RPMI7951 (cell line): ENCODE measurements at places on chromosomes 6 and 20. TPM values are rescaled to one million over a fixed set of nuclear protein-coding genes. Genes with fewer than 3 reads are reported as not detected.

Gene IDH3B
- total RNA-seq, result 189 and 226 TPM in 2 replicates

DNA sequence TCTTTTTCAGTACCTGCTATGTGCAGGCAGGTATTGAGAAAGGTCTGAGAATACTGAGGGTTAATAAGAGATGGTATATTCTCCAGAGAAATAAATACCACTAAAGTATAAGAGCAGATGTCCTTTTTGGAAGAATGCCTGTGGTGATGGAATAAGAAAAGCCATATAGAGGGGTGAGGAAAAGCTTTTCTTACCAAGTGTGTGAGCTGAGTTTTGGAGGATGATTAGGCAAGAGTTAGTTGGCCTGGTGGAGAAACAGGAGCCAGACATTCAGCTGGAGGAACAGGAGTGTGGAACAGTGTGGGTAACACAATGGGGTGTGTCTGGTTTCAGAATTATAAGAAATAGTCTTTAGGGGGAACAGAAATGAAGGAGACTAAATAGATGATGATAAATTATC is 19.9 kb downstream of the ZNF451 start:
- DNase-seq, result no peak

- DNase-seq, result no peak
These were observed 18.0 kb upstream of the NCOA6 start for GRCh38 chr20:34843421-34843820.

- no peak for DNase-seq
These were observed 16.5 kb downstream of the SNAI1 start for GRCh38 chr20:49999329-49999728.

GRCh38 chr6:36360241-36361054 is 23.8 kb upstream of the BNIP5 start:
- DNase-seq, result peak; percentile 71

DNA sequence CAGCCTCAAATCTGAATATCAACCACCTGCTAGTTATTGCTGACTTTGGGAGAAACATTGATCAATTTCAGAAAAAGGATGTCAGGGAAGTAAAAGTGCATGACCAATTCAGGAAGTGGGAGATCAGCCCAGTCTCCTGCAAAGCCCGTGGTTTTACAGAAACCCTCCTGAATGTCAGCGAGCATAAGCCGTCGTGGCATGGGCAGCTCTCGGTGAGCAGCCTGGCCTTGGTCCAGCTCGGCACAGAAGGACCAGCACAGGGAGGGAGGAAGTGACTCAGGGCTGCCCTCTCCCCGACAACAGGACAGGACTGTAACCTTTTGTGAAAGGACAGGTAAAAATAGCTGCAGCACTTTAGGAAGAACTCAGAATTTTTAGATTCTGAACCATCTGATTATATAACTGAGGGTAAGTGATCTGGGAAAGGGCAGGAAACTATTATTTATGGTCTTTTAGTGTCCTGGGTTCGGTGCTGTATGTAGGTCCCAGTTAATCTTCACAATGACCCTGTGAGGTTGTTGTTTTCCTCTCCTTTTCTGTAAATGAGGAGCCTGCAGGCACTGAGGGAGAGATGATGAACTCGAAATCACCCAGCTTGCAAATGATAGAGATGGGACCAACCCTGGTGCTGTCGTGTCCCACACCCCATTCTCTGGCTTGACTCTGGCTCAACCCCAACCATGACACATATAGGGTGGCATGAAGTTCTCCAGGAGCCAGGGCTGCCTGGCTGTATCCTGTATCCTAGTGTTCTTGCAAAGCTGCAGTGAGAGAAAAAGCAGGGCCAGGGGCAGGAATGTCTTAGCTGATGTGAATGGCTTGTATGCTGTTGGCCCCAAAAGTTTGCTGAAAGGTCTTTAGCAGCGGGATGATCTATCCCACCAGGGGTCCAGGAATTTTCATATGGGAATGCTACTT is 37.6 kb downstream of the NRN1 start:
- peak; percentile 78 for DNase-seq

Gene NKX2-2
- total RNA-seq, result 0.20 TPM in 1 of 2 replicates, not detected in the other

Gene PGC
- total RNA-seq, result not detected in 2 replicates

DNA sequence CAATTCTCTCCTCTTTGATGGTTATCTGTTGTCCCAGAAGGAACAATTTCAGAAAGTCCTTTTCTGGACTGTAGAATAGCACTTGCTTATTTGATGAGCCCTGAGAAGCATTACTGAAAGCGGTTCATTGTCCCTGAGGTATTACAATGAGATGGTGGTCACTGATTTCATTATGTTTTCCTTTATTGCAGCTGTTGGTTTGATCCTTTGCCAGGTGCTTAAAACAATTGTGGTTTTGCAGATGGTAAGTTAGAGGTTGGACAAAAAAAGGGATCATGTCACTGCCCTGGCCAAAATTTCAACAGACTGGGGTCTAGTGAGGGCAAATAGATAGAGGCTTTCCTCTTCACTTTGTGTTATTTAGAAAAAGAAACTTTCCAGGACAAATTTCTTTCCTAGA is 61.9 kb downstream of the ESR1 start:
- DNase-seq, result peak; percentile 5

GRCh38 chr6:168711049-168711640 is 270.2 kb downstream of the SMOC2 start:
- DNase-seq, result no peak

- DNase-seq, result peak; percentile 48
These were observed 2.3 kb upstream of the LYRM2 start for GRCh38 chr6:89640804-89641203.

Gene TINAG
- total RNA-seq, result not detected in 2 replicates

DNA sequence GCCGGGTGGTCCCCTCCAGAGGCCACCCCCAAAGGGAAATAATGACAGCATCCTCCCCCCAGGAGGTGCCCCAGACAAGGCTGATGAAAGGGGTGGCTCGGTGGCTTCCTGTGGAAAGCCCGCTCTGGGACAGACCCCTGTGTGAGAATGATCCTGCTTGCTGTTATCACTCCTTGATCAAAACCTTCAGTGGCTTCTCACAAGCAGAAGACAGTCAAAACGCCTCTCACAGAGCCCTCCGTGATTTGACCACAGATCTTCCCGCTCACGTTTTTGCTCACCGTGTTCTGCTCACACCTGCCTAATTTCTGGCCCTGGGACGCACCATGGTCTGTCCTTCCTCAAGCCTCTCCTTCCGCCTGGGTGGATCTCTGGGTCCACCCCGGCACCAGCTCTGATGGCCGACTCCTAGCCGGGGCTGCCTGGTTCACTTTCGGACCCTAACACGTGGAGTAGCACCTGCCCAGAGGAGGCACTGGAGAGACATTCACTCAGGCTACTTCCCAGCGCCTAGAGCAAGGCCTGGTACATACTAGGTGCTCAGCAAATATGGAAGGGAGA is 210.4 kb downstream of the ANKRD60 start:
- no peak for DNase-seq

Gene FNDC11
- total RNA-seq, result 1.8 and 1.9 TPM in 2 replicates
